ENCODE measurements at places on chromosomes 16 and 17. TPM values are rescaled to one million over a fixed set of nuclear protein-coding genes. Genes with fewer than 3 reads are reported as not detected.

Gene SDR42E1
- 7.4 TPM for polyA plus RNA-seq

Gene C17orf113
- polyA plus RNA-seq, result 4.1 TPM

Gene NPIPA5
- 2.5 TPM for polyA plus RNA-seq

Gene MYO15B
- polyA plus RNA-seq, result 249 TPM

Gene CRHR1
- polyA plus RNA-seq, result not detected
